Fibroblast of pulmonary artery (primary cell): ENCODE measurements at places on chromosomes 13 and 19.

- no peak for DNase-seq
Observed at GRCh38 chr13:50586414-50587083, 256.9 kb downstream of the DLEU7 start.

DNA sequence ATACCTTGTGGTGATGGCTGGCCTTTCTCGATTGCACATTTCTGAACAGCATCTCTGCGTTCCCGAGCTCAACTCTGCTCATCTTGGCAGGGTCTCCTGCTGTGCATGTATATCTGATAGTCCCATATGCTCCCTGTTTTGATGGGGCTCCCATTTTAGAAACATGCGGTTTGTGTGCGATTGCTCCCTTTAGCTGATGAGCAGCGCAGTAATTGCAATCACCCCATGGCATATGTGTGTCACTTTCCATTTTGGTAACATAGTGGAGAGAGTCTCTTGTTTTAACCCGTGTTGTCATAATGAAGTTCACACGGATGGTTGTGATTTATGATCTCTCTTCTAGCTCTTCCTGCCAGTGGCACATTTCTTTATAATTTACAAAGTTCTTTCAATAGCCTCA, 144.7 kb downstream of the MTUS2 start:
- no peak for DNase-seq

DNA sequence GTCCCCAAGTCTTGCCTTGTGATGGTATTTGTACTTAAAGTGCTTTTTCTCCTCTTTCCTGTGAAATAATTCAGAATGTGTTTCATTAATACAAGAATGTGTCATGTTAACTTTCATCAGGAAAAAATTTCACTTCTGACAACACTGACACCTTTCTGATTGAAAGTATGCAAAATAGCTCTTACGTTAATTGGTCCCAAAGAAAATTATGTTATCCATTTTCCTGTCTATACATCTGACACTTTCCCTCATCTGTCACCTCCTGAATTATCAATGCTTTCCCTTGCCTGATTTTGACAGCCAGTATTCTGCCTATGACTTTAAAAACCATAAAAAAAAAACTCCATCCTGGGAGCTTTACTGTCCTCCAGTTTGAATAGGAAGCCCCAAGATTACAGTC, 336.5 kb downstream of the ATP8A2 start:
- no peak for DNase-seq

- DNase-seq = no peak
Observed at GRCh38 chr13:98450539-98451111, 126.3 kb downstream of the STK24 start.

- no peak for DNase-seq
Observed at GRCh38 chr19:43777163-43777695, 3.5 kb downstream of the KCNN4 start.

DNA sequence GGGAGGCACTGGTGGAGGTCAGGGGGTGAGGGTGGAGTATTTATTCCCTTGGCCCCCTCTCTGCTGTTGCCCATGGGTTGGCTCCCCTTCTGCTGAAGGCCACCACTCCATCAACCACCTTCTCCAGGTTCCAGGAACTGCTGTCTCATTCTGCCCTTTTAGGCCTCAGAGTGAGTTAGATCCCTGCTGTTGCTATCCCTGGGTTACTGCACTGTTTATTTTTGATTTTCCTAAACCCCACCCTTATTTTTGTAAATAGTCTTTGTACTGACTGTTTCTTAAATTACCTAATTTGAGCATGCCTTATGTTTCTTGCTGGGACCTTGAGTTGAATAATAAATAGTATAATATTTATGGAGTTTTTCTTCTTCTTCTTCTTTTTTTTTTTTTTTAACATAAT, 132.8 kb downstream of the RGCC start:
- DNase-seq = no peak

DNA sequence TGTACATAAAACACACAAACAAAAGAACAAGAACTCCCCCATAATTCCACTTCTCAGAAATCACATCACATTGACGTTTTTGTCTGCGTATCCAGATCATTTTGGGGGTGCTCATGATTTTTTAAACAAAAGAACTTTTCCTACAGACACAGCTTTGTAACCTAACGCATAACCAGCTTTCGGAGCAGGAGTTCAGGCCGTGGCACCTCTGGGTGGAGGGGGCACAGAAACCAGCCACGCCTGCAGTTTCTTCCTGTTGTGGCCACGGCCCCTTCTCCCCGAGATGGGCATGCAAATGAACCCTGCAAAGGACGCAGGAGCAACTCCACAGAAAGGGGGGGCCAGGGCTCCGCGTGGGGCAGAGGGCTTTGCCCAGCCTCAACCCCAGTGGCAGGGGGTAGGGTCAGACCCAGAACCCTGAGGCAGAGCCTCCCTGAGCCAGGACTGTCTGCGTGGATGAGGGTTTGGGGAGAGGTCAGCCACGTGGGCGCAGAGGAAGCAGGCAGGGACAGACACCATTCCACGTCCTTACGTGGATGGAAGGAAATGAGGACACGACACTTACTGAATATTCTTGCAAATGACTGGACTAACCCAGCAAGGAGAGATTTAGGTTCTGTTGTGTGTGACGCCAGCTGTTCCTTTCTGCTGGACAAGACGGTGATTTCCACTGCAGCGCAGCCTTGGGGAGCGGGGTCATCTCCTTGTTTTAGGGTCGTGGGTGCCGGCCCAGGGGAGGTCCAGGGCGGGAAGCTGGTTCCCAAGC, 64.4 kb downstream of the RASA3 start:
- DNase-seq = no peak

DNA sequence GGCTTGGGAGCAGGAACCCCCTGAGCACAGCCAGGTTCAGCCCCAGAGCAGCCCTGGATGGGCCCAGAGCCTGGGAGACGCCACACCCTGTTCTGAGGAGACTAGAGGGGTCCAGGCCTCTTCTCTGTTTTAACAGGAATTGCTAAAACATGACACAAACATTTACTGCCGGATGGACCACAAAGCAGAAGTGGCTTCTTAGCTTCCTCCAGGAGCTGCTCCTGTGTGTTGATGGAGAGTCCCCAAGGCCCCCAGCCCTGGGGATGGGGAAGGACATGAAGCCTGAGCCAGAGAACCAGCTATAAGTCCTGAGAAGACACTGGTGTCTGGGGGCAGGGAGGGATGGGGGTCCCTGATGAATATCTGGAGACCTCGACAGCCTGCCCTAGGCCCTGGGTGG, 14.6 kb downstream of the CEACAM3 start:
- no peak for DNase-seq

DNA sequence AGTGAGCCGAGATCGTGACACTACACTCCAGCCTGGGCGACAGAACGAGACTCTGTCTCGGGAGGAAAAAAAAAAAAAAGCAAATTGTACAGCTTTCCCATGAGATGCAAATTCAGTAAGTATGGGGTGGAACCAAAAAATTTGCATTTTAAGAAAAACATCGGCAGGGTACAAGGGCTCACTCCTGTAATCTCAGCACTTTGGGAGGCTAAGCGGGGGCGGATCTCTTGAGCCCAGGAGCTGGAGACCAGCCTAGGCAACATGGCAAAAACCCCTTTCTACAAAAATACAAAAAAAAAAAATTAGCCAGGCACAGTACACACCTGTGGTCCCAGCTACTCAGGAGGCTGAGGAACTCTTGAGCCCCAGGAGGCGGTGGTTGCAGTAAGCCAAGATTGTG, 91.2 kb downstream of the ELF1 start:
- DNase-seq = no peak

- no peak for DNase-seq
Observed at GRCh38 chr13:48505597-48506091, 27.2 kb downstream of the RCBTB2 start.
